ENCODE measurements at places on chromosomes 13 and 19.

DNA sequence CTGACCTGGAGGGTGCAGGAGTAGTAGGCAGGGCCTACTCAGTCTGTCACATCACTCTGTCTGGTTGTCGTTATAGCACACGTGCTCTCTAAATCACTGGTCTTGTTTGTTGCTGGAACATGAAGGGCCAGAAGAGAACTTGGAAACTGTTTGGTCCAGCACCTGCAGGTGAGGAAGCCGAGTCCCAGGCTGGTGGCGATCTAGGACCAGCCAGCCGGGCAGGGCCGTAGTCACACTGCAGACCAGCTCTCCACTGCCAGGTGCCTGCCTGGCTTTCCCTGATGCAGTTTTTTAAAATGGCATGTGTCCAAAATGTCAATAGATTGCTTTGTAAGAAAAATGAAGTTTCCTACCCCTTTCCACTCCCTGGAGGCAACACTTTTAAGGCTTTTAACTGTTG lies 53.7 kb downstream of the GGACT start:
- no peak for DNase-seq

GRCh38 chr19:16497042-16497441 lies 848 bp downstream of the C19orf44 start:
- no peak for DNase-seq

- DNase-seq = no peak
Observed at GRCh38 chr13:27290715-27291114, 20.1 kb downstream of the RASL11A start.

GRCh38 chr13:22505489-22505888 lies 675.3 kb upstream of the SGCG start:
- DNase-seq = no peak

DNA sequence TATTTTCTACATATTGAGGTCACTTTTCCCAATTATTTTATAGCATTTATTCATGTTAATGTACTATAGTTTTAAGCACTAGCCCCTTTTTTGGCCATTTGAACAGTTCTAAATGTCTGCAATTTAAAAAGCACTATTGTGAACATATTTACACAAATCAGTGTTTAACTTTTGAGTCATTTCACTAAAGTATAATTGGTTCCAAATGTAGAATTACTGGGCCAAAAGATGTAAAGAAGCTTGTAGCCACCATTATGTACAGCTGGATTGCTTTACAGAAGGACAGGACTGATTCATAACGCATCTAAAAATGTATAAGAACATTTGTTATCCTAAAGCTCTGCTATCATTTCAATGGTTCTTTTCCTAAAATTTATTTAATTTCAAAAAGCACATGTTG lies 16.6 kb upstream of the ATP12A start:
- DNase-seq = no peak

GRCh38 chr19:869245-870177 lies 10.0 kb downstream of the CFD start:
- peak; percentile 87 for DNase-seq

- no peak for DNase-seq
Observed at GRCh38 chr19:48386981-48387380, 4.4 kb downstream of the KDELR1 start.

DNA sequence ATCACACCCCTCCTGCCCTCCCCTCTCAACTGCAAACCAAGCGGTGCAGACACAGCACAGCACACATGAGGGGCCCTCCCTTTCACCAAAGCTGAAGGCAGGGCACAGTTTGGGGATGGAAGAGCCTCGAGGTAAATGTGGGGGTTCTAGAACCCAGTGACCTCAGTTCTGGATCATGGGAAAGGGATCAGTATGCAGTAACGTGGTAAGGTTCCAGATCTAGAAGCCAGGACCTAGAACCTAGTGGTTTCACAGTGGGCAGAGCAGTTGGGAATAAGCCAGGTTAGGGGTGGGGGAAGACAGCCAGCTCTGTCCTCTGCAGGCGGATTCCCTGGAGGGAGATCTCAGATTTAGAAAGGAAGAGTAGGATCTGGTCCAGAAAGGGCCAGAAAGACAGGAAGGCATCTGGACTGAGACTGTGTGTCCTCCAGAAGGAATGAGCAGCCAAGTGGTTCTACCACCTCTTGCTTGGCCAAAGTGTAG lies 3.1 kb downstream of the FTL start:
- DNase-seq = no peak

DNA sequence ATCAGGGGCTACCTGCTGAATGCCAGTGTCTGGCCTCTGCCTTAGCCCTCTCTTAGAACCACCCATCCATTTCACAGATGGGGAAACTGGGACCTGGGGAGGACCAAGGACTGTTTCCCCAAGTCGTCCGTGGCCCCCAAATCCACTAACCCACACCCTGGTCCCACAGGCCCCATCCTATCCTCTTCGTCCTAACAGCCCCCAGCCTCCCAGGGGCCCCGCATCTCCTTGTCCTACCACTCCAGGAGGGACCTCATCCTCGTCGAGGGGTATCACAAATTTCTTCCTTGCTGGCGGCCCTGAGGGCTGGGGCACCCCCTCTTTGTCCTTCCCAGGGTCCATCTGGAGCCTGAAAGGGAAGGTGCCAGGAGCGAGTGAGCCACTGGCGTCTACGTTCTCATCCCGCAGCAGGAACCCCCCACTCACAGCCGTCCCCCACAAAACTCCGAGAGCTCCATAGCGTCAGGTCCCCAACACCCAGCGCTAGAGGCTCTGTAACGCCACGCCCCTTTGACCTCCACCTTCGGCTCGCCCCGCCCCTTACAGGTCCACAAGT lies 606 bp downstream of the ERCC1 start:
- DNase-seq = no peak

GRCh38 chr13:112892426-112893206 lies 76.4 kb upstream of the MCF2L start:
- DNase-seq = no peak

DNA sequence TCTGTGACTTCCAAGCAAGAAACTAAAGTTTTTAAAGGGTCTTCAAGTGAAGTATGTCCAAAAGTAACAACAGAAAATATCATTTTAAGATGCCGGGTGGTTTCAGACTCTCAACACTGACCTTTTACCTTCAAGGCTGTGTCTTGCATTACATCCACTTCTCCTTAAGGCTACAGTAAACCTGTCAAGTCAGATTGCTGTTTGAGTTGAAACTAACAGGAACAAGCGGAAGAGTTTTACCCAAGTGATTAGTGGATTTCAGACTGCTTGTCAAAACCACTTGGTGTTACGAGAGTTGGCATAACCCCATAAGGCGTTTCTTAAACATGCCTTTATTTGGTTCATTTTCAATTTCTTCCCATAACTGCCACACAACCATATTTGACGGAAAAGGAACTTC lies 283.1 kb downstream of the DCT start:
- no peak for DNase-seq

- no peak for DNase-seq
Observed at GRCh38 chr13:97460853-97461252, 26.9 kb downstream of the RAP2A start.

DNA sequence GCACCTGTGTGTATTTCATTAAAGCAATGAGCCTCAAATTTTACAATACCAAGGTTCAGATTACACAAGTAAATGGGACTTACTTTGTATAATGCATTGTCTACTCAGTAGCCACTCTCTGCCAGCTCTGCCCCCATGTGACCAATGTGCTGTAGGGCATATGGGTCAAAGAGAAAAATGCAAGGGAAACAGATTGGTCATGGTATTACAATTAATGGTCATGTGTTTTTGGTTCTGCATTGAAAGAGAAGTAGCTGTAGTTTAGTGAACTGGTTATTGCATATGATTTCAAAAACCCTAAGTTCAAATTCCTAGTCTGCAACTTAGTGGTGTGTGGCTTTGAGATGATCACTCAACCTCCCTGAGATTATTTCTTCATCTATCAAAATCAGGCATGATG lies 545.4 kb downstream of the SUCLA2 start:
- no peak for DNase-seq

- DNase-seq = no peak
Observed at GRCh38 chr19:16185768-16186123, 536 bp downstream of the FAM32A start.

GRCh38 chr13:112818698-112819045 lies 128.8 kb downstream of the ATP11A start:
- DNase-seq = peak; percentile 49

DNA sequence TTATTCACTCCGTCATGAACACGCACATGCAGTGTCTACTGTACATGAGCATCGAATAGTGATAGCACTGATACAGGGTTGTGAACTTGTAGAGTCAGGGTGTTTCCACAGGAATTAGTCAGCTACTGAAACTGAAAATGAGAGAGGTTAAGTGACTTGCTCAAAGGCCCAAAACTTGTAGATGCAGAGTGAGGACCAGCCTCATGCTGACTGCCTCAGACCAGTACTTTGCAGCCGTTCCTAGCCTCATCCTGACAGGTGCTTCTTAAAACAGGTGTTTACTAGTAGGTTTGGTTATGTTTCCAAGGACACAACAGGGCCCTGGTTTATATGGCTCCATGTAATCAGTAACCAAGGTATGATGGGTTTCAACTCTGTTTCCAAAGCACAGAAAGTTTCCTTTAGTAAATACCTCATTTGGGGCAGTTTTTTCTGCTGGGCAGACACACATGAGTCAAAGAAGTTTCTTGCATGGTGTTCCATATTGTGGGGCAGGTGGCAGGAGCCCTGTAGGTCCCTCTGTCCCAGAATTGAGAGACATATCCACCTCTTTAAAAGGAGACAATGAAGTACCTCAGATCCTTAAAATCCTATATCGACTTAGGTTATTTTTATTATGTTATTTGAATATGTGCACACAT lies 16.0 kb downstream of the FGF9 start:
- DNase-seq = no peak

DNA sequence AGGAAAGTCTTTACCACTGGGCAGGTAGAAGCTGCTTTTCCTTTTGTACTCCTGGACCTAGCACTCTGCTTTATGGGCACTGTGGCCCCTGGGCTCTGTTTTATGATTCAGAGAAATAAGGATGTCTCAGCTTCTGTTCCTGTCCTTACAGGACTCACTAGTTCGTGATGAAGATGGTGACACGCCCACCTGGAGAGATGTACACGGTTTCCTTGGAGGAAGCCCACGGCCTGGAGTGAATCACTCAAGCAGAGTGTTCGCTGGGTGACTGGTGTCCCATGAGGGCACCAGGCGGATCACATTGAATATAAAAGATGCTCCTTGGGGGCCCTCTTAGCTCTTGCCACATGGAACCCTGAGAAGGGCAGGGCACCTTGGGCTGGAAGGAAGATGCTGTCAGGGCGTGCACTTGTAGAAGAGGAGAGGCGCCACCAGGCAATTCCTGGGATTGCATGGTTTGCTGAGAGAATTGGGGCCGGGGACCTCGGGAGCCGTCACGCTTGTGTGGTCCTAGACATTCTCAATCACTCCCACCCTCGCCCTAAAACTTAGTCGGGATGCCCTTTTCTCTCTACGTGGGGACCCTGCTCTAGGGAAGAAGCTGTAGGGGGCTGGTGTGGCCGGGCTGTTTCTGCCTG lies 202.6 kb downstream of the TSHZ3 start:
- DNase-seq = no peak

DNA sequence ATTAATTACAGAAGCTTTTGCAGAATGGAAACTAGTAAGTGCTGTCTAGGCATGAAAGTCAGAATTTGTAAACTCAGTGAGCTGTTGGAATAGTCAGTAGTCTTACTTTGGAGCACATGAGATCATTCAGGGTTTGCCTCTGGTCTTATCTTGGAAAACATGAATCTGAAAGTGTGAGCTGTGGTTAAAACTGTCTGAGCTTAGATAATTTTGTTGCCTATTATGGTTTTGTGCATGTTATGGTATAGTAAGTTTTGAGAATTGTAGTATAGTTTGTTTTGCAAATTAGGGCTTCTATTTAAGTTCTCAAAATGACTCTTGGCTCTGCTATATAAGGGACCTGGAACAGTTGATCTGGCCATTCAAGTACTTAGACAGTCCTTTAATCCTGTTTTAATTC lies 53.7 kb upstream of the TRPC4 start:
- DNase-seq = no peak

DNA sequence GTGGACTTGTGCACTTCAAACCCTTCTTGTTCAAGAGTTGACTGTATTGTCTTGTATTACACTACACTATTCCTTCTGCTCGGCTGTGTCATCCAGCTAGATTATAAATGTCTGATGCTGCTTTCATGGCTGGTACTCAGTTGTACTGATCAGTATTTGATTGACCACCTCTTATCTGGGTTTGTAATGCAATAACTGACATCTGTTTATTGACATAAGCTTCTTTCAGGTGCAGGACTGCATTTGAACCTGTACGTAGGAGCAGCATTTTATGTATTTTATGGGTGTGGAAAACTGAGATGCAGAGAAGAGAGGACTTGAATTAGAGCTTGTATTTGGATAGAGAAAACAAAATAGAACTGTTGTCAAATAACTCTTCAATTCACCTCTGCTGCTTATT lies 309.2 kb downstream of the FGF9 start:
- no peak for DNase-seq

DNA sequence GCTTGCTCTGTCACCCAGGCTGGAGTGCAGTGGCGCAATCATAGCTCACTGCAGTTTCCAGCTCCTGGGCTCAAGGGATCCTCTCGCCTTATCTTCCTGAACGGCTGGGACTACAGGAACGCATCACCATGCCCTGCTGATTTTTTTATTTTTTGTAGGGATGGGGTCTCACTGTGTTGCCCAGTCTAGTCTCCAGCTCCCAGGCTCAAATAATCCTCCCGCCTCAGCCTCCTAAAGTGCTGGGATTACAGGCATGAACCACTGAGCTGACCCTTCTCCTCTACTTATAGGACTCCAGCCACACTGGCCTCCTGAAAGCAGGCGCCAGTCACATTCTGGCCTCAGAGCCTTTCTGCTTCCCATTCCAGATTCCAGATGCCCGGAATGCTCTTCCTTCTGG lies 10.5 kb downstream of the DACT3 start:
- no peak for DNase-seq

DNA sequence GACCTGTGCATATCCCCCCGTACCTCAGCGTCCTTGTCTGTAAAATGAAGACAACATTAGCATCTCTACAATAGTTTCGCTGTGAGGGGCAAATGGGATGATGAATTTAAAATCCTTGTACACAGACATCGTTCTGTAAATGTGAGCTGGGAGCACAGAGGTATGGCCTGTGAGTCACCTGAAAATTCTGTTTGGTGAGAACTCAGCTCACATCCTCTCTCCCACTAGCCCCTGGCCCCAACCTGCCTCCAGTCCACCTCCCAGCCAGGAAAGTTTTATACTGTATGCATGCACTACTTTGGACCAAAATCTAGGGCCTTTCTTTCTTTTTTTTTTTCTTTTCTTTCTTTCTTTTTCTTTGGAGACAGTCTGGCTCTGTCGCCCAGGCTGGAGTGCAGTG lies 8.7 kb upstream of the IZUMO2 start:
- DNase-seq = no peak

- peak; percentile 99 for DNase-seq
Observed at GRCh38 chr19:17555480-17555928, at the start of gene COLGALT1. TSS of gene COLGALT1 (plus strand) at chr19:17555649. CDS start at chr19:17555714, 65 bp downstream.

GRCh38 chr19:10625003-10625761 lies at the start of gene SLC44A2:
TSS of gene SLC44A2 (plus strand) at chr19:10625553. CDS start at chr19:10625634, 81 bp downstream.
- no peak for DNase-seq
